HepG2 (cell line): ENCODE measurements at places on chromosomes 1 and 21.
A peak's percentile ranks its signal among the peaks of the same experiment; 100 is the strongest.

DNA sequence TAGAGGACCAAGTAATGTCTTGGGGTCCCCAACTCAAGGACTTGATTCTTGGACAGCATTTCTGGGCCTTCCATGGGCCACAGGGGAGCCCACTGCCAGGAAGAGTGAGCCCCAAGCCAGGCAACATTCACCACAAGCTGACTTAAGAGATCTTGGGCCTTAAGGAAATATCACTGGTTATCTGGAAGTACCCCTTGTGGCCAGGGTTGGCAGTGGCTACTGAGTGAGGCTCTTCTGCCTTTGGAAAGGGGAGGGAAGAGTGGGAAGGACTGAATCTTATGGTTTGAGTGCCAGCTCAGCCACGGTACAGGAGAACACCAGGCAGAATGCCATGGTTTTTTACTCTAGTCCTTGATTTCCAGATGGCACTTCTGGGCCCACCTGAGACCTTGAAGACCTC is 228.9 kb upstream of the RGS18 start:
- no peak for DNase-seq

GRCh38 chr1:227938276-227938675 is 9.5 kb downstream of the WNT9A start:
- DNase-seq, result no peak

DNA sequence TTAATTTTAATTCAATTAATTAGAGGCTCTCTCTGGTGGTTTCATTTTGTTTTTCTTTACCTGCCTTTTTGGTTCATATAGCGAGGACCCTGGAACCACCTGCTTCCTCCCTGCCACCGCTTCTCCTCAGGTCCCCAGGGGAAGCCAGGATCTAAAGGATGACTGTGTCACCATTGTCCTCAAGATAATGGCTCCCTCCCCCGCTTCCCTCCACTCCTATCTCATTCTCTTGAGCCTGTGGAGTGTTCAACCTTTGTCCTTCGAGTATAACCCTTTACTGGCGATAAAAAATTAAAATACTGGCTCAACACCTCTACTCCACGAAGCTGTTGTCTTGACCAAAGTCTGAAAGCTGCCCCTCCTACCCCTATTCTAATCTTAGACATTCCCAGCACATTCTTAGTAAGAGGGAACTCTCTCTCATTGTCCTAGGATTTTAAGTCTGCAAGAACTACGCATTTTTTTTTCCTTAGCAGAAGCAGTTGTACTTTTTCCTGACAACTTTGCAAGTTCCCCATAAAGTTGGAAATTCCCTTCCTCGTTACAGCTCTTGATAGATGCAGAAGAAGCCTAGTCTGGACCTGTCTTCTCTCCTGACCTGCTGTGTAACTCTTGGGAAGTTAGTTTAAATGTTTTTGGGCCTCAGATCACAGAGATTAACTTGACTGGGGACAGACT is 12.6 kb upstream of the MAPKAPK2 start:
- no peak for DNase-seq

GRCh38 chr21:33383056-33383888 is 19.9 kb upstream of the IFNGR2 start:
- DNase-seq, result peak; percentile 91

- DNase-seq, result no peak
Observed at GRCh38 chr1:59688976-59689375, 125.8 kb upstream of the HOOK1 start.

DNA sequence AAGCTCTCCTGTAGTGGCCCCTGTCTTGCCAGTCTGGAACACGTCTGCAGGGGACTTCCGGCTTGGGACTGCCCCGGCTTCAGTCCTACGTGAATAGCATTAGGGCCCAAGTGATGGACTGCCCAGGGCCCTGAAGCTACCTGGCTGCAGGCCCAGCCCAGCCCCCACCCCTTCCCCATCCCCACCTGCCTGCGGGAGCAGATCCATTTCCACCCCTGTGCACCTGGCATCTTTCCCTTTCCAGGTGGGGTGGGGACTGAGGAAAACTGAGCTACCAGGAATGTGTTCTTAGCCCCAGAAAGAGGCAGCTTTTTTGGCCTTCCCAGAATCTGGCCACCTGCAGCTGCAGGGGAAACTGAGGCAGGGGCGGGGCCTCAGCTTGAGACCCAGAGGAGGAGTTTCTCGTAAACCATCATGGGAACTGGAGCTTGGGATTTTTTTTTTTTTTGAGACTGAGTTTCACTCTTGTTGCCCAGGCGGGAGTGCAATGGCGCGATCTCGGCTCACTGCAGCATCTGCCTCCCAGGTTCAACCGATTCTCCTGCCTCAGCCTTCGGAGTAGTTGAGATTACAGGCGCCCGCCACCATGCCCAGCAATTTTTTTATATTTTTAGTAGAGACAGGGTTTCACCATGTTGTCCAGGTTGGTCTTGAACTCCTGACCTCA is 3.2 kb downstream of the EDN2 start:
- no peak for DNase-seq

DNA sequence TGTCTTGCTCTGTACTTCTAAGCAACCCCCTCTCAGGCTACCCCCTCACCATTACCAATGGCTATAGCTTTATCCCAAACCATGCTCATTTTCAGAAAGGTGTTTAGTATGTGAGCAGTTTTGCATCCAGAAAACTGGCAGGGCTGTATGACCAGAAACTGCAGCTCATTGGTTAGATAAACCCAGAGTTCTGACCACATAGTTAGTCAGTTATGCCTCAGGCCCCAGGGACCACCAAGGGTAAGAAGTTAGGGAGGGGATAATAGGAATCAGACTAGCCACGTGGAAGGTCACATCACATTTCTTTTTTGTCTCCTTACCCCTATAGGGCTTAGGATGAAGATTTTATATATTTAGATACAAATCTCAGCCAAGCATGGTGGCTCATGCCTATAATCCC is 1.2 kb downstream of the ITGA10 start:
- DNase-seq, result no peak

DNA sequence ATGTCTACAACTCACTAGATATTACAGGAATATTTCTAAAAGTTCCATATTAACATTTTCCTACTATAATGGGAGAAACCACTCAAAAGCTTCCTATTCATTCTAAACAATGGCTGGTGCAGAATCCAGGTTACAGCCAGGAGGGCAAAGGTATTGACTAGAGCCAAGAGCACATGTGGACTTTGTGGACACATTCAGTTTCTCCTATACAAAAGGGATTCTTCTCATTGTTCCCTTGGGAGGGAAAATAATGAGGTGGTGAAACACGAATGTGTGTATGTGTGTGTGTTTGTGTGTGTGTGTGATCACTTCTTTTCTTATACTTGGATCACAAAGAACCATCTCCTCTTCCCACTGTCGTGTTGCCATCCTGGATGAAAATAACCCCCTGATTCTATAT is 1000.0 kb downstream of the ADGRL2 start:
- no peak for DNase-seq

DNA sequence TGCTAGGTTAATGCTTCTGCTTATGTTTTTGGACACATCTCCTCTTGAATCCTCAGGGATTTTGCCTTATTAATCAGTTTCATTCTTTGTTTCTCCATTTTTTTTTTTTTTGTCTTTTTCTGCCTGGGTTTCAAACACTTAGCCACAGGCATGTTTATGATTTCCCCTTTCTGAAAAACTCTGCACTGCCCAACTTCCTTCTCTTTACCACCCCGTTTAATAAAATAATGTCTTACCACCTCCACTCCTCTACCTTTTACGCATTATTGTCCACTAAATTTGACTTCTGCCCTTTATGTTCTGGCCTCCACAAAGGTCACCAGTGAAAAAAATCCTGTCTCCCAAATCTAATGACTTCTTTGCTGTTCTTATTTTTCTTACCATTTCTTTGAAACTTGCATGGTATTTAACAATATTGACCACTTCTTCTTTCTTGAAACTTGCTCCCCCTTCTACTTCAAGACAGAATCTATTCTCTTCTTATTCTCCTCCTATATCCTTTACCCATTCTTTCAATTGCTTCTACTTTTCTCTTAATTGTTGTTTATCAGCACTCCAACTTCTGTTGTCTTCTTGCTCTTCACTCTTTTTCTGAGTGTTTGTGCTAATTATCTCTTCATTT is 150.3 kb downstream of the TNFSF18 start:
- DNase-seq, result no peak

DNA sequence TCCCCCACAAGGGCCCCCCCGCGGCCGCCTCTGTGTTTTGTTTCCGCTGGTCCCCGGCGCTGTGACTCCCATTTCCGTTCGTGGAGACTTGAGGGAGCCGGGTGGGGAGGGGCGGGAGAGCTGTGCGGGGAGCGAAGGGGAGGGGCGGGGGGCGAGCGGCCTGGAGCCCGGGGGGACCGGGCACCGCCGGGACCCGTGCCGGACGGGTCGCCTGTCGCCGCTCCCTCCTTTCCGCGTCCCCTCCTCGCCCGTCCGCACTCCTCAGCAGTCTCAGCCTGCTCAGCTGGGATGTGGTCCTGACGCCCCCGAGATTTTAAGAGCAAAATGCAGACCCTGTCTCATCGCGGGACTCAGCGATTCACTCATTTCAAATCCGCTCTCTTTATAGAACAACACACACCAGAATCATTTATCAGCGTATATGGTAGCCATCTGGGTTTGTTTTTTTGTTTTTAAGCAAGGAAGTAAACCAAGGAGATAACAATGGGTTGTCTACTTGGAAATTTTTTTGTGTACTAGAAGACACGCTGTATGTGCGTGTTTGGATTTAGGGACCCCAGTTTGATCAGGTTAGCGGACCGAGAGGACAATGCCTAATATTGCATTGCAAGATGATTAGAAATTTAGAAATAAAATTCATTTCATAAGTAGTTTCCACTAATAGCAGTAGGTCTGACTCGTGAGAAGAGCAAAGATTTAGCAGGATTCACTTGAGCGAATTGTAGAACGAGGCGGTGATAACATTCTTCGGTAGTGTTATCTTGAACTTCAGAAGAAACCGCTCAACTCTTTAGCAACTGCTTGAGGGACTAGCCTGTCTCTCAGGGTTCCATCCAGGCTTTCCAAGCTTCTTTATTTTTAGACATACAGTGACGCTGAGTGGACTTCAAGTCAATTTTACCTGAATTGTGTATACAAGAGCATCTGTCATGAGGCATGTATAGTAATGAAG is 1.1 kb downstream of the GABPA start:
- DNase-seq, result peak; percentile 80

DNA sequence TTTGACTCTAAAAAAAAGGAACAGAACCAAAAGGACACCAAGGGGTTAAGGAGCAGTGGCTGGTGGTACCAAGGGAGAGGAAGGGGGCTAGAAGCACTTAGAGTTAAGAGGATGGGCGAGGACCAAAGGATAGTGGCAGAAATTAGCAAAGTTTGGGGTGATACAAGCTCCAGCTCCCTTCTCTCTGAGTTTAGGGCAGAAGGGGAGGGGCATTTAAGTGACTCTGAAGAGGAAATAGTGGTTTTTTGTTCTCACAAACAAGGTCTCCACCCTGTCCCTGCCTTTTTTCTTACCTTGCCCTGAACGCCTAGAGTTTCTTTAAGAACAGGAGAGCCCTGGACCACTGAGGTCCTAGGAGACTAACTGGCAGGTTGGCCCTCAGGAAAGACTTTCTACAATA is 3.3 kb downstream of the CDC42SE1 start:
- DNase-seq, result no peak
